ENCODE measurements at places on chromosomes 2 and 18. TPM values are rescaled to one million over a fixed set of nuclear protein-coding genes. Genes with fewer than 3 reads are reported as not detected.

Gene FEV
- not detected for total RNA-seq

Gene SH3RF3
- total RNA-seq, result 0.57 TPM

Gene CHN1
- 1.1 TPM for total RNA-seq

Gene TDRD15
- total RNA-seq, result not detected

Gene MEP1B
- not detected for total RNA-seq

Gene MRPL53
- 27.6 TPM for total RNA-seq

Gene ATP6V1B1
- not detected for total RNA-seq

Gene CUL3
- 41.0 TPM for total RNA-seq

Gene EDAR
- not detected for total RNA-seq

Gene TMEM198
- 0.47 TPM for total RNA-seq

Gene ALPI
- not detected for total RNA-seq

Gene MC2R
- total RNA-seq, result not detected

Gene RSAD2
- not detected for total RNA-seq

Measured in hair follicular keratinocyte (primary cell).